ENCODE measurements at places on chromosomes 2 and 18. TPM values are rescaled to one million over a fixed set of nuclear protein-coding genes. Genes with fewer than 3 reads are reported as not detected.

CPS1 gene
- 3.8 TPM for total RNA-seq

GRCh38 chr2:41706286-41706685 lies 341.5 kb upstream of the PKDCC start:
- H3K4me3 ChIP-seq = no peak overlapping the region
- no peak for DNase-seq
- H3K27me3 ChIP-seq = no peaks in the 10 kb centered on the region
- no peaks in the 10 kb centered on the region for H3K36me3 ChIP-seq

DNA sequence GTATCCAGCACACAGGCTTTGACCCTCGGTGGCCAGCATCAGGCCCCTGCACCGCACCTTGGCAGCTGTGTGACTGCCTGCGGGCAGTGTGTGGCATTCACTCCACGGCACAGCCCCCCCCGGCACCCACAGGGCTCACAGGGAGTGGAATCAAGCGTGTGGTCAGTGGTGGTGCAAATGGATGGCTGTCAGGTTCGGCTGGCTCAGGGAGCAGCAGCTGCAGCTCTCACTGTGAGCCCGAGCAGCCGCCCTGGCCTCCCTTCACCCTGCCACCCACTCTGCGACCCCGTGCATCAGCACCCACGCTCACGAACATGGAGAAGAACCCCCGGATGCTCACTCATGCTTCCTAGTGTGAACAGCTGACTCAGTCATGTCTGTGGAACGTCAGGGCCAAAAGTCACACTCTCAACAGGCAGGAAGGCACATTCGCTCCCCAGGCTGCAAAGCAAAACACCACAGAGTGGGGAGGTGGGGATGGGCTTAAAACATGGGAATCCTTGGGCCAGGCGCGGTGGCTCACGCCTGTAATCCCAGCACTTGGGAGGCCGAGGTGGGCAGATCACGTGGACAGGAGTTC lies 41.5 kb upstream of the GPC1 start:
- no peaks in the 10 kb centered on the region for H3K36me3 ChIP-seq
- no peaks in the 10 kb centered on the region for H3K27me3 ChIP-seq
- no peak overlapping the region for H3K27ac ChIP-seq
- H3K4me3 ChIP-seq = no peak overlapping the region
- DNase-seq = peak; percentile 58

DNA sequence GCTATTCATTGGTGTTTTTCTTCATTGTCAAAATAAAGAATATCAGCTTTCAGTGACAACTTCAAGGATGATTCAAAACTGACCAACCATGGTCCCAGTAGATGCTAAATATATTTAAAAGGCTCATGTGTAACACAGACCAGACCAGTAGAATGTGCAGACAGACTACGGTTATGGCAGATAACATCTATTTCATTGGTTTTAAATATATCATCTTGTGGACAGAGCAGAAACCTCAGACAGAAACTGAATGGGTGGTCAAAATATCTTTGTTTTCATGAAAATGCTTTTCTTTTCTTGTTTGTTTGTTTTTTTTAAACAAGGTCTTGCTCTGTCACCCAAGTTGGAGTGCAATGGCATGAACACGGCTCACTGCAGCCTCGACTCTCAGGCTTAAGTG lies 107.4 kb upstream of the CREB1 start:
- no peaks in the 10 kb centered on the region for H3K27me3 ChIP-seq
- H3K4me3 ChIP-seq = no peak overlapping the region
- H3K27ac ChIP-seq = no peak overlapping the region
- no peaks in the 10 kb centered on the region for H3K4me1 ChIP-seq

CD8B2 gene
- not detected for total RNA-seq

DNA sequence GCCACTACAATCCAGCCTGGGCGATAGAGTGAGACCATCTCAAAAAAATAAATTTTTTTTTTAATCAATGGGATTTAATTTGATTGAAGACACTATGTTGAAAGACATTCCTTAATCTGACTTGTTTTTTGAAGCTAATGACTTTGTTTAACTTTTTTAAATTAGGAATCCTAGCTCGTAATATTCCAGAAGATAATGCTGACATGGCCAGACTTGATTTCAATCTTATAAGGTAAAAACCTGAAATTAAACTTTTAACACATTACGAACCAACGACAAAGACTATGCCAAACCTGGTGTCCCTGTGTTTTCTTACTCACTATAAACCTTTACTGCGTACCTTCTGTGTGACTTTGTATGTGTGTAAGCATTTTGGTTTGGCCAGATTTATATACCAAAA lies 7.6 kb downstream of the ATIC start:
- no peak for DNase-seq
- no peak overlapping the region for H3K4me3 ChIP-seq
- peaks cover 41% of the 10 kb centered on the region for H3K36me3 ChIP-seq
- H3K27ac ChIP-seq = no peak overlapping the region
- H3K4me1 ChIP-seq = no peaks in the 10 kb centered on the region

DNA sequence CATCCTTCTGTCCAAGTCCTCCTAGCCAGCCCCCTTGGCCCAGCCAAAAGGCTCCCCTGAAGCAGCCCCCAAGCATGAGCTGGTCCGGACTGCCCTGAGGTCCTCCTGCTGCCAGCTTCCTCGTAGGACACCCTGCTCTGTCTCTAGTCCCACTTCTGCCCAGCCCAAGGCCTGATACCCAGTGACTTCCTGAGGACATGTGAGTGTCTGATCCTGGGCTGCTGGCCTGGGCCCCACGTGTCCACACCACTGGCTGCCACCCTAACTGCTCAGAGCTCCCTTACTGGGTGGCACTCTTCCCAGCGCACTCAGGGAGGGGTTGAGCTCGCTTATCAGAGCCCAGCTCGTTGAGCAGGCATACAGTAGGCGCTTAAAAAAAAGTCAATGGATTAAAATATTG lies 34.4 kb upstream of the PDIA6 start:
- no peaks in the 10 kb centered on the region for H3K36me3 ChIP-seq
- H3K27me3 ChIP-seq = no peaks in the 10 kb centered on the region
- H3K4me1 ChIP-seq = no peaks in the 10 kb centered on the region
- no peak overlapping the region for H3K27ac ChIP-seq
- DNase-seq = no peak
- no peak overlapping the region for H3K4me3 ChIP-seq

- no peak for DNase-seq
- H3K27me3 ChIP-seq = no peaks in the 10 kb centered on the region
- peak overlapping the region; percentile 38 for H3K4me3 ChIP-seq
- H3K4me1 ChIP-seq = peaks cover 17% of the 10 kb centered on the region
Measured at GRCh38 chr2:105144152-105144940, 97.2 kb upstream of the GPR45 start.

- no peaks in the 10 kb centered on the region for H3K4me1 ChIP-seq
- DNase-seq = no peak
- no peak overlapping the region for H3K27ac ChIP-seq
- no peaks in the 10 kb centered on the region for H3K36me3 ChIP-seq
- H3K4me3 ChIP-seq = no peak overlapping the region
Measured at GRCh38 chr2:38164881-38165280, 88.9 kb upstream of the CYP1B1 start.

DNA sequence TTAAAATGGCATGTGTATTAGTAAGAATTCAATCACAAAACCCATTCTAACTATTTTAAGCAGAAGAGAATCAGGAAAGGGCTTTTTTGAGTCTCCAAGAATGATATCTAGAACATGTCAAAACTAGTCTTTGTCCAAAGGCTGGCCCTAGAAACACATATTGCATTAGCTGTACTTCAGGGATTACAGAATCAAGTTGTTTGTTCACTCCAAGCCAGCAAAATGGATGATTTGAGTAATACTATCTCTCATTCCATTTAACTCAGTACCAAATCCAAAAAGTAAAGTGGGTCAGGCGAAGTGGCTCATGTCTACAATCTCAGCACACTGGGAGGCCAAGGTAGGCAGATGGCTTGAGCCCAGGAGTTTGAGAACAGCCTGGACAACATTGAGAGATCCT lies 41.3 kb downstream of the ATF2 start:
- no peak overlapping the region for H3K27ac ChIP-seq
- H3K4me1 ChIP-seq = no peaks in the 10 kb centered on the region
- no peak for DNase-seq
- H3K27me3 ChIP-seq = no peaks in the 10 kb centered on the region
- no peak overlapping the region for H3K4me3 ChIP-seq

DNA sequence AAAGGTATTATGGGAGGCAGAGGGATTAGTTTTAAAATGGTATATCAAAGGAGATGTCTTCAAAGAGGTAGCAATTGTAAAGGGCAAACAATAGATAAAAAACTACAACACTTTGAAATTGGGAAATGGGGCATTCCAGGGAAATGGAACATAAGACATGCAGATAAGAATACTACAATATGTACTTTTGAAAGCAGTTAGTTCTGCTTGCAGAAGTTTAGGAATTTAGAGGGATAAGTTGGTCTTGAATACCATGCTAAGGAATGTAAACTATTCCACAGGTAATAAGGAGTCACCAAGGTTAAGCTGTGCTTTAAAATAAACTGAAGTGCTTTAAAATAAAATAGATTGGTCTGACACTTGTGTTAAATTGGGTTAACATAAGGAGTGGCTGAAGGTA lies 571.7 kb upstream of the ACVR2A start:
- no peak overlapping the region for H3K27ac ChIP-seq
- no peaks in the 10 kb centered on the region for H3K27me3 ChIP-seq
- DNase-seq = no peak
- no peaks in the 10 kb centered on the region for H3K36me3 ChIP-seq

- no peak overlapping the region for H3K27ac ChIP-seq
- no peaks in the 10 kb centered on the region for H3K4me1 ChIP-seq
- DNase-seq = no peak
- no peaks in the 10 kb centered on the region for H3K27me3 ChIP-seq
Measured at GRCh38 chr18:52046842-52047241, 293.2 kb upstream of the DCC start.

TNS1 gene
- 251 TPM for total RNA-seq

- no peak overlapping the region for H3K4me3 ChIP-seq
- no peak overlapping the region for H3K27ac ChIP-seq
- no peaks in the 10 kb centered on the region for H3K27me3 ChIP-seq
- no peaks in the 10 kb centered on the region for H3K36me3 ChIP-seq
- peaks cover 15% of the 10 kb centered on the region for H3K4me1 ChIP-seq
Measured at GRCh38 chr2:192159736-192160135, 35.0 kb downstream of the TMEFF2 start.

DNA sequence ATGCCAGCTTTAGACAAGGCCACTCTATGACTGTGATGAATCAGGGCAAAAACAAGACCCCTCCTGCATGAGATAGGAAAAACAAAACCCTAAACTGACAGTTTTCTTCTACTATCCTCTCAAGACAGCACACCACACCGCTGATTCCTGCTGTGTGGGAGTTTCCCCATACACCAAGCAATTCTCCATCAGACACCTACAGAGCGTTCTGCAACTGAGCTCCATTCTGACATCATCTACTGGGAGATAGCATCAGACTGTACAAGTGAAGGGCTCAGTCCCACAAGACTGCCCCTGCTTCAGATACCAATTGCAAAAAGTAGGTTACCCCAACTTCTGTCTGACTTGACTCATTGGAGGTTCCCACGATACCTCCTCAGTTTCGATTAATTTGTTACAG lies 130.6 kb downstream of the TSN start:
- no peak for DNase-seq
- H3K27ac ChIP-seq = no peak overlapping the region
- H3K36me3 ChIP-seq = no peaks in the 10 kb centered on the region
- H3K4me1 ChIP-seq = peaks cover 5% of the 10 kb centered on the region
- H3K27me3 ChIP-seq = no peaks in the 10 kb centered on the region

GRCh38 chr2:42050703-42051542 lies 3.1 kb downstream of the PKDCC start:
- peak overlapping the region; percentile 78 for H3K27ac ChIP-seq
- H3K4me3 ChIP-seq = peak overlapping the region; percentile 81
- peak; percentile 18 for DNase-seq
- peaks cover 12% of the 10 kb centered on the region for H3K27me3 ChIP-seq

- no peaks in the 10 kb centered on the region for H3K4me1 ChIP-seq
- DNase-seq = no peak
- no peak overlapping the region for H3K27ac ChIP-seq
- no peaks in the 10 kb centered on the region for H3K36me3 ChIP-seq
Measured at GRCh38 chr18:44130376-44130942, 550.2 kb upstream of the SETBP1 start.

DNA sequence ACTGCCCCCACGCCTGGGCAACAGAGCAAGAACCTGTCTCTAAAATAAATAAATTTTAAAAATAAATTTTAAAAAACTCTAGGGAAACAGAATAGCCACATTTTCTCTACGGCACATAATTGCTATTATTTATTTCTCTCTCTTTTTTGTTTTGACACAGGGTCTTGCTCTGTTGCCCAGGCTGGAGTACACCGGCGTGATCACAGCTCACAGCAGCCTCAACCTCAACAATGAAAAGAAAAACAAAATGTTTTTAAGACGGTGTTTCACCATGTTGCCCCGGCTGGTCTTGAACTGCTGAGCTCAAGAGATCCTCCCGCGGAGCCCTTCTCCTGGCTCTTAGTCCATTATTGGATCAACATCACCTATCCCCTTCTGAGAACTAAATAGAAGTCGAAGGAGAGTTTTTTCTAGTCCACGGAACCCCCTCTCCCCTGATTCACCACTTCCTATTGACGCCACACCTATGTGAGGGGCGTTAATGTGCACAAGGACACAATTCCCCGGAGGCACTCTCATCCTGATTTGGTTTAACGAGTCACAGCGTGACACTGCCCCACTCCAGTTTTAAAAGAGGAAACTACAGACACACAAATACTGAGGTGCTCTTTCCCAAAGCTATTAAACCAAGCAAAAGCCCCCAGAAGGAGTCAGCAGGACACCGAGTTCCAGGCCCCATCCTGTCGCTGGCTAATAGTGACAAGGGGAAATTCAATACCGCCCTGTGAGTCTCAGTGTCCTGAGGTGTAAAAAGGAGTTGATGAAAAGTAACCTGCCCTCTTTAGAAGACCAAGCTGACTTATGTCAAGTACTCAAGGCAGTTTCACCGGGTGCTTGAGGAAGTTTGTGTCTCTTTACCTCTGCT lies 1.1 kb downstream of the NPC1 start:
- peak overlapping the region; percentile 100 for H3K27ac ChIP-seq
- H3K36me3 ChIP-seq = peaks cover 7% of the 10 kb centered on the region
- no peaks in the 10 kb centered on the region for H3K27me3 ChIP-seq

- H3K4me1 ChIP-seq = peaks cover 17% of the 10 kb centered on the region
- no peak overlapping the region for H3K4me3 ChIP-seq
- H3K27me3 ChIP-seq = no peaks in the 10 kb centered on the region
- DNase-seq = no peak
Measured at GRCh38 chr2:187171318-187171717, 276.7 kb downstream of the CALCRL start.

- no peak for DNase-seq
- H3K27me3 ChIP-seq = no peaks in the 10 kb centered on the region
- no peaks in the 10 kb centered on the region for H3K36me3 ChIP-seq
- no peak overlapping the region for H3K4me3 ChIP-seq
Measured at GRCh38 chr2:118085173-118086023, 2.9 kb upstream of the INSIG2 start.

Data from spleen (tissue), 13 donors.